Karpas-422 (cell line): ENCODE measurements at places on chromosomes 2 and 18.

DNA sequence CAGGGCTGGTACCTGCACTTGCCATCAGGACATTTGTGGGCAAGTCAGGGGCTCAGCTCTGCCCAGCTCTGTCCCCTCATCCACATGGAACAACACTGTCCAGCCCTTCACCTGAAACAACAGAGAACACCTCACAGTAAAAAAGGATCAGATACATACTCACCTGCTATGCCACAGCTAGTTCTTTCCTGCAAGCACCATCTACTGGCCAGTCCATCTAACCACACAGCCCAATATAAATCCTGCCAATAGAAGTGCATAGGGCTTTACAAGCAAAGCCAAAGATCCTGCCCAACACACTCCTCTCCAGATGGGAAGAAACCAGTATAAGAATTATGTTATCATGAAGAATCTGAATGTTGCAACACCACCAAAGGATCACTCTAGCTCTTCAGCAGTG lies 52.2 kb upstream of the GALNT13 start:
- no peaks in the 10 kb centered on the region for H3K36me3 ChIP-seq
- DNase-seq: no peak
- no peaks in the 10 kb centered on the region for H3K27me3 ChIP-seq
- H3K27ac ChIP-seq: no peak overlapping the region
- H3K4me3 ChIP-seq: no peak overlapping the region
- H3K4me1 ChIP-seq: no peaks in the 10 kb centered on the region

DNA sequence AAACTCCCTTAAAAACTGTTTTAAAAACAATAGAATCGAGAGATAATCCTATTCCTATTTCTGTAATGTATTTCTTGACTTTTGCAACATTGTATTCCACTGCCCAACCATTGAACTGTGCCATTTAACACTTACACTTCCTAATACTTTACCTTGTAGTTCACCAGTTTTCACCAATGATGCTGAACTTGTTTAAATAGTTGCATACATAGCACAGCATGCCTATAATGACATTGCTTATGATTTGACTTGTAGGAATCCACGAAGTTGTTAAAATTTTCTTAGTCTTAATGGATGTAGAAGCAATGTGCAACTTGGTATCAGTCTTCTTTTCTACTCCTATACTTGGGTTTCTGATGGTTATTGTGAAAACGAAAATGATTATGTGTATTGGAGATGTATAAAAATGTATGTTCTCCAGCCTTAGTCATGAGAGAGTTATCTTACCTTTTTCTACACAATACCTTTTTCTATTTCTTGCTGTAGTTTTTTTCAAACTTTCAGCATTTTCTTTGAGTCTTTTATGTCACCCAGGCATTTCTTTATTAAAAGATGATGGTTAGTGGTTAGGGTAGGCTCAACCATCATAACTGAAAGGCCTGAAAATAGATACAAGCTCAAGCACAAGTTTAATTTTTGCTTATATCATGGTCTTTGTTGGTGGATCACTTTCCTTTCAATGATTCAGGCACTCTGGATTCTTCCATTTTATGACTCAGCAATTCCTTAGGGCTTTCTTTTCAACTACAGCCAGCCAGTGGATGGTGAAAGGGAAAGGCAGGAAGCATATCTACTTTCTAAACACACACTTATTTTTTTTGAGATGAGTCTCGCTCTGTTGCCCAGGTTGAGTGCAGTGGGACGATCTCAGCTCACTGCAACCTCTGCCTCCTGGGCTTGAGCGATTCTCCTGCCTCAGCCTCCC lies 9.4 kb downstream of the GPD2 start:
- H3K27me3 ChIP-seq: no peaks in the 10 kb centered on the region
- no peak overlapping the region for H3K4me3 ChIP-seq
- no peaks in the 10 kb centered on the region for H3K4me1 ChIP-seq
- no peak overlapping the region for H3K27ac ChIP-seq

GRCh38 chr2:233056961-233057605 lies 3.1 kb upstream of the INPP5D start:
- peaks cover 27% of the 10 kb centered on the region for H3K4me1 ChIP-seq
- no peak for DNase-seq
- H3K27me3 ChIP-seq: no peaks in the 10 kb centered on the region
- H3K4me3 ChIP-seq: no peak overlapping the region

DNA sequence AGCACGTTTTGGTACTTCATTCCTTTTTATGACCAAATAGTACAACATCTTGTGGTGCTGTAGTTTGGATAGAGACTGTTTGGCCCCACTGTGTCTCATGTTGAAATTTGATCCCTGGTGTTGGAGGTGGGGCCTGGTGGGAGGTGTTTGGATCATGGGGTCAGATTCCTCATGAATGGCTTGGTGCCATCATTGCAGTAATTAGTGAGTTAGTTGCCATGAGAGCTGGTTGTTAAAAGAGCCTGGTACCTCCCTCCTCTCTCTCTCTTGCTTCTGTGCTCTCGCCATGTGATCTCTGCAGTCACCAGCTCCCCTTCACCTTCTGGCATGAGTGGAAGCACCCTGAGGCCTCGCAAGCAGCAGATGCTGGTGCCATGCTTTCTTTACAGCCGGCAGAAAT lies 50.9 kb downstream of the NCAPH start:
- H3K4me3 ChIP-seq: no peak overlapping the region
- H3K27me3 ChIP-seq: no peaks in the 10 kb centered on the region
- no peak for DNase-seq
- peaks cover 3% of the 10 kb centered on the region; the same call in 1 of the 2 replicates for H3K4me1 ChIP-seq
- no peaks in the 10 kb centered on the region for H3K36me3 ChIP-seq
- H3K27ac ChIP-seq: no peak overlapping the region

DNA sequence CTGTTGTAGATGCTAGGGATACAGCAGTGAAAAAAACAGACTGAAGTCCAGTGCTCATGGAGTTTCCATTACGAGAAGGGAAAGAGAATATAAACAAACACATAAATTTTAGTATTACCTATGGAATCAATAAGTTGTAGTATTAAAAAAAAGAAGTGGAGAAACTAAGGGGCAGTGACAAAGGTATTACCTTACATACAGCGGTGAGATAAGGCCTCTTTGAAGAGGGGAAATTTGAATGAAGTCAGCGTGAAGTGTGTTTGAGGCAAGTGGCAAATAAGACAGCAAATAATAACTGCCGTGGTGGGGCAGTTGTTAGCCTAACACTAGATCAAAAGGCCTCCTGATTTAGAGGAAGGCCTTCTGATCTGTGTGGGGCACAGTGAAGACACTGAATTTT lies 57.9 kb downstream of the TLK1 start:
- DNase-seq: no peak
- H3K4me3 ChIP-seq: no peak overlapping the region
- H3K27ac ChIP-seq: no peak overlapping the region
- H3K4me1 ChIP-seq: peaks cover 13% of the 10 kb centered on the region
- peaks cover 20% of the 10 kb centered on the region; the same call in 1 of the 2 replicates for H3K36me3 ChIP-seq
